ENCODE measurements at places on chromosomes 1 and 21.

DNA sequence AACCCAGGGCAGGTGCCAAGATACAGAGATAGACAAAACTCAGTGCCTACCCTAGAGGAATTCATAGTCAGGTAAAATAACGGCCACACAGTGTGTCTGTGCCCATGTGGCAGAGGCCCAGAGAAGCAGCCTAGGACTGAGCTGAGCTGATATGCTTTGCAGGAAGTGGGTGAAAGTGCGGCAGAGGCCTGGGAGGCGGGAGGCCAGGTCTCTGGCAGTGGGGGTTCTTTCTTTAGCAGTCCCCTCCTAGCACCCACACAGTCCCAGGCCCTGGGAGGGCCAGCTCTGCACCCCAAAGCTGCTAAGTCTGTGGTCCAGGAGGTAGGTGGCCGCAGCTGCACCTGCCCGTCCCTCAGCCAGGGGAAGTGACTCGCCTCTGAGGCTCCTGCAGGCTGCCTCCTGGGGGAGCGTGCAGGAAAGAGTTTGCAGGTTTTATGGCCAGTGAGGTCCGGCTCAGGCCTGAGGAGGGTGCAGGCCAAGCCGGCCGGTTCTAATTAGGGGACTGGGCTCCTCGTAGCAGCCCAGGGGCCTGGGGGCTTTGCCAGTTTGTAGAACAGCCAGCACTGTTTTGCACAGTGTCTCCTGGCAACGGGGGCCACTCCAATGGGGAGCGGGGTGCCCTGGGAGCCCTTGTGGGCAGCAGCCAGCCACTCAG lies 107.9 kb downstream of the SPSB1 start:
- DNase-seq = no peak

GRCh38 chr1:18819986-18820790 lies 39.3 kb downstream of the TAS1R2 start:
- DNase-seq = no peak

DNA sequence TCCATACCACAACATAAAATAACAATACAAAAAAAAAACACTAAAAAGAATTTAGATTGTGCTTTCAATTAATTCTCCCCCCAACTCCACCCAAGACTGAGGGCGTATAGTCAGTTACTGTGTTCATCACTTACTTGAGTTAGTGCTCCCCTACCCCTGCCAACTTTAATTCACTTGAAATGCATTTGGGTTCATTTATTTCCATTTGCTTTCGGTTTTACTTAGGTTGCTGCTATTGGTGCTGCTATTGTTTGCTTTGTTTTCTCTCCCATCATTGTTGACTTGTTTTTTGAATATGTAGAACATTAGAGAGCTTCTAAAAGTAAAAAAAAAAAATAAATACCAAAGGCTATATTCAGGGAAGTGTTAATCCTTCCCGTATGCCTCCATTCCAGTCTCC lies 10.7 kb upstream of the CYYR1 start:
- DNase-seq = no peak

- no peak for DNase-seq
Observed at GRCh38 chr1:231180034-231180433, 18.2 kb downstream of the TRIM67 start.

- DNase-seq = no peak
Observed at GRCh38 chr1:157870490-157870889, 28.9 kb upstream of the CD5L start.

GRCh38 chr1:14627608-14628489 lies 29.4 kb downstream of the KAZN start:
- DNase-seq = no peak

DNA sequence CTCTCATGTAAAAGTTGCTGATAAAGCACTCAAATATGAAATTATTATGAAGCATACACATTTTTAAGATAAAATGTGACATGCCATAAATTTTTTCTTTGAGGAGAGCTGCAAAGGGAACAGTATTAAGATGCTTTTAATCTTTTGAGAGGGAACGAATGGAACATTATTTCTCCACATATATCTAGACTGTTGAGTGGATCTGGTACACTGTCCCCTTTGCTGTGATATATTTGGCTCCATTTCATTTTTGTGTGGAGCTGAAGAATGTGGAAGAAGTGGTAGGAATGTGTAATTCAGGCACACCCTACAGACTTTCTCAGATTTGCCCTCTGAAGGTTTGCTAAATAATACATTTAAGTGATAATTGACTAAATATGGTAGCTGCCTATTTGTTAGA lies 31.7 kb downstream of the PGM1 start:
- DNase-seq = no peak

DNA sequence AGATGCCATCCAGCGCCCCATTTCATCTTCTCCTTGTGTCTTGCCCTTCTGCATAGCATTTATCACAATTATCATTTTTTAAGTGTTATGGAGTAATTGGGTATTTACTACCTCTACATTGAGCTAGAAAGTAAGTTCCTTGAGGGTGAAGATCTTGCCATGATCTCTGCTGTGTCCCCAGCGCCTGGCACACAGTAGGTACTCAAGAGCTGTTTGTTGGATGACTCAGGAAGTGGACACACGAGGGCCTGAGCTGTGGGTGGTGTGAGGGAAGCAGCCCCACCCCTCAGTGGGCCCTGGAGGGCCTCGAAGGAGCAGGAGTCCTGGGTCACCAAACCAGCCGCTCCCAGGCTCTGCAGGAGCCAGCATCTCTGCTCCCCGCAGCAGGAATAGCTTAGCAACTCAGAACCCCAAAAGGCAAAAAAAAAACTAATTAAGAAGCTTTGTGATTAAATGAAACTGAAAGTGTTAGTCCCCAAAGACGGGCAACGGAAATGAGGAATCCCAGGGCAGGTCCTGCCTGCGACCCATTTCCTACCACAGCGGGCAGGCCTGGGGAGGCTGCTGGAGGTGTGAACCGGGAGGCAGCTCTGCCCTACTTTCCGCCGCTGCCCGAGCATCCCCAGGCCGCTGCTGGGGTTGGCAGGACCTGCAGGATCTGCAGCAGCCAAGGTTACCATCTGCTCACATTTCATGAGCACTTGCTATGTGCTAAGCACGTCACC lies 87.7 kb downstream of the LACTBL1 start:
- no peak for DNase-seq

DNA sequence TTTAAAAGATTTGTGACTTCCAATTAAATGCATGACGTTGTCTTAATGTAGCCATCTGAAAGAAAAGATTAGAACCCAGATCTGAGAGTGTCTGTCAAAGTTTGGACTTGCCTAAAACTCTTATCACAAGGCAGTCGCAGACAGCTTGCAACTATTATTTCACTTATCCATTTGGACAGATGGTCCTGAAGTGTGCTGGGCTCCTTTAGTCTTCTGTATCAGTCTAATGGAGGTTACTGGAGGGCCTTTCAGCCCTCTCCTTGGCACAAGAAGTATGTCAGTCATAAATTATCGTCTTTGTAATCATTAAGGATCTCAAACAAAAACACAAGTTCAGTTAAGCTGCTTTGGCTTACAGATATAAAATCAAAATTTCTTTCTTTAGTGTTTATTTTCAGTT lies 15.5 kb downstream of the PROX1 start:
- no peak for DNase-seq

DNA sequence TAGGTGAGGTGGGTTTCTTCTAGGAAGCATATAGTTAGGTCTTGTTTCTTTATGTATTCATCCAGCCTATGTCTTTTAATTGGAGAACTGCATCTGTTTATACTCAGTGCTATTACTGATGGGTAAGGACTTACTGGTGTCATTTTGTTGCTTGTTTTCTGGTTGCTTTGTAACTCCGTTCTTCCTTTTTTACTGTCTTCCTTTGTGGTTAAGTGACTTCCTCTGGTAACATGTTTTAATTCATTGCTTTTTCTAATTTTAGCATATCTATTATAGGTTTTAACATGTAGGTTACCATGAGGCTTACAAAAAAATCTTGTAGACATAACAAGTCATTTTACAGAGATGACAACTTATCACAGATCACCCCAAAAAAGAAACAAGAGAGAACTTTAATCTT lies 160.8 kb downstream of the VAV3 start:
- DNase-seq = no peak

- no peak for DNase-seq
Observed at GRCh38 chr21:42459082-42459460, 37.0 kb downstream of the RSPH1 start.

DNA sequence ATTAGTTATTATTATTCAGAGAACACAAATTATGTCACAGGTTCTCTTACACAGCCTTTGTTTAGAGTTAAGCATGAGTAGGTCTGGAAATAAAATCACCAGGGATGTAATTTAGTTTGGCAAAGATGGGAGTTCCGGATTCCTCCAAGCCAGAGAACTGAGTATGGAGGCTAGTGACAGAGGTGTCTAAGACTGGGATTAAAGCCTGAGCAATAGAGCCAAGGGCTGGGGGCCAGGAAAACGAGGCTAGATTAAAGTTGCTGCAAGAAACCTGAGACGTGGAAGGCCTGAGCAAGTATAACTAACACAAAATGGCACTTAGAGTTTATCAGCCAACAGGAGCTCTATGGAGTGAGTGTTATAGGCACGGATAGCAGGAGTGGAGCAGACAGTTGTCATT lies 381.6 kb downstream of the SRGAP2C start:
- DNase-seq = no peak

GRCh38 chr1:86119214-86119764 lies 37.3 kb downstream of the COL24A1 start:
- no peak for DNase-seq

DNA sequence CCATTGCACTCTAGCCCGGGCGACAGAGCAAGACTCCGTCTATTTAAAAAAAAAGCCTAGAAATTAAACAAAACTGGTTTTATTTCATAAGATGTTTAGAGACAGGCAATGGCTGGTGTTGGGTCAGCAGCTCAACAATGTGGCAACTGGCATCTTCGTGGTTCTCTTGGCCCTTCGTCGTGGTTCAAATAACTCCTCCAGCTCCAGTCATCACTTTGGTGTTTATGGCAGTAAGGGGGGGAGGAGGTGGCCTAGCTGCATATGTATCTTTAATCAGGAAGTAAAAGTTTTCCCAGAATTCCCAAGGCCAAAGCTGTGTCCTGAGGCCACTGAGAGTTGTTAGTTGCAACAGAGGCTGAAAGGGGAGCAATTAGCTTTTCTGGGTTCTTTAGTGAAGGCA lies 13.0 kb upstream of the LTN1 start:
- no peak for DNase-seq

- no peak for DNase-seq
Observed at GRCh38 chr21:35921471-35921870, 138.9 kb downstream of the SETD4 start.
